T follicular helper cell (primary cell): ENCODE measurements at places on chromosomes 7 and 10.

DNA sequence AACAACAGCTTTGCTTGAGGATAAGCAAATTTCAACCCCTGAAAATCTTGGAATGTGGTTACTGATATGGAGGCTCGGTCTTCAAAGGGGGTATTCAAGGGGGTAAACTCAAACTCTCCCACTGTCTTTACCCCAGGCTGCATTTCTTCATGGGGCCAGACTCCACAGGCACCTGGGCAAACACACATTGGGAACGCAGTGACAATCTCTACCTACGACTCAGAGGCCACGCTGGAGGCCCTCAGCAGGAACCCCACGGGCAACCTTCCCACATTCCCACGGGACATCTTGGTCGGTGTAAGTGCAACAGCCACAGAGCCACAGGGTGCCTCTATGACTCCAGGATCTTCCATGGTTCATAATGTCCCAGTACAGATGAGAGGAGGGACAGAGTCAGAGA is 2.2 kb upstream of the INSIG1 start:
- DNase-seq: no peak

DNA sequence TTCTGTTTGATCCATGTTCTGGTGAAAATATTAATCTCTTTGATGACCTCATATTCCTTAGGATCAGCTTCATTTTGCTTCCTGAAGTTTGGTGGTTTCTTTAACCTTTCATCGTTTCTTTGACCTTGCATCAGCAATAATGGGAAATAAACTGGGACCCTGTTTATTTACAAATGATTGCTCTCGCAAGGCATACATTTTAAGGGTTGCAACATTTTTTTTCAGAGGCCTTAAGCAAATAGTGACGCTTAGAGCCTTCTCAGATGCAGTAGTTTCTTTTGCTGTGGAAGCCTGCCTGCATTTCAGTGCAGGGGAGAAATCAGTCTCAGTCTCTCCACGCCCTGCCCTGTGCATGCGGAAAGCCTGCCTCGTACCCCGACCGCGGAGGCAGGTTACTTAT is 139.1 kb upstream of the NPS start:
- no peak for DNase-seq

GRCh38 chr10:90871766-90872647 is at the start of gene RPP30:
RPP30 (plus strand) TSS chr10:90871974; CDS start chr10:90871987, 13 bp downstream.
- peak; percentile 69 for DNase-seq

GRCh38 chr10:46301721-46302479 is 15.1 kb downstream of the ANTXRL start:
- no peak for DNase-seq

DNA sequence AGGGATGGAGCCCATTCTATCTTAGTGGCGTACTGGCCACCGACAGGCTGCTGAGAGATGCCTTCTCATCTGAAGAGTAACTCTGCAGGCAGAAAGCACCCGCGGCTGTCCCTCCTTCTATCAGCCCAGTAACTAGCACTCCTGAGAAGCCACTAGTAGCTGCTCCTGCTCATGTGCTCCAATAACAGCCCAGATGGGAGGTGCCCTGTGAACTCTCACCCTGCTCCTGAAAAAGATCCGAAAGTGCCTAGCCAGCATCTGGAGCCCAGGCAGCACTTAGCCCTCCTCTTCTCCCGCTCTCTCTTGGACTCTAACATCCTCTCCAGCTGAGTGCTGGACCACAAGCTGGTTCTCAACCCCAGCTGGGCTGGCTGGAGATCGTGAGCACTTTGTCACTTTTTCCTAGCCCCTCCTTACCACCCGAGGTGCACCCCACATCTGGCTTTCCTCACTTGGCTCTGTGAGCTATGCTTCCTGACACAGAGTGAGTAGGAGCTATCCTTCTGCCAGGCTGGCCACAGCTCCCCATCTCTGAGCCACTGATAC is 239.2 kb downstream of the GRID1 start:
- no peak for DNase-seq

DNA sequence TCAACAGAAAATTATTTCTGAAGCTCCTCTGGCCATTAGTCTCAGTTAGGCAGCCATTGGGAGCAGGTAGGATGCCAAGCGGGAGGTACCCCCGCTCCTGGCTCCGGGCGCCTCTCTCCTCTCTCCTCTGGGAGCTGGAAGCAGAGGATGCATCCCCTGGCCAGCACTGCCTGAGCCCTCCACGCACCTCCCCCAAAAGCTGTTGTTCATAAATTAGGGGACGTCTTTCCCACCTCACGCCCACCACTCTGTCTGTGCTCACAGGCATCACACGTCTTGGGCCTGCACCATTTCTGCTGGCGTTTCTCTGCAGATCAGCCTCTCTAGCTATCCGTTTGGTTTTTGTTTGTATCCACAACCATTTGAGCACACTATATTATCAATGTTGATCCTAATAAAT is 609.0 kb upstream of the FOXK1 start:
- no peak for DNase-seq

DNA sequence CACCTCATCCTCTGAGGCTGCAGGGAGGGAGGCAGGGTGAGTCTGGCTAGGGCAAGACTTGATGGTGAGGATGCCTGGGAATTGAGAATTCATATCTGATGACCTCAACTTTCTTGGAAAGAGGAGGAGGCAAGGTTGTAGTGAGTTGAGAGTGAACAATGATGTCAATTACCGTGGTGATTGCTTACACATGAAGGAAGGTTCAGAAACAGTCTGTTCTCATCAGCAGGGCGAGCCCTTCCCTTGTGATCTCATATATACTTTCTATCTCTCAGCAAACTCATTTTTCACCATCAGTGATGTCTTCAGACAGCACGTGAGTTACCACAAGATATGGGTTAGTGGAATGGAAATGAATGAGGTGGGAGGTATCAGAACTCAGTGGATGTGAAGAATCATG is 20.1 kb upstream of the COL13A1 start:
- DNase-seq: no peak

DNA sequence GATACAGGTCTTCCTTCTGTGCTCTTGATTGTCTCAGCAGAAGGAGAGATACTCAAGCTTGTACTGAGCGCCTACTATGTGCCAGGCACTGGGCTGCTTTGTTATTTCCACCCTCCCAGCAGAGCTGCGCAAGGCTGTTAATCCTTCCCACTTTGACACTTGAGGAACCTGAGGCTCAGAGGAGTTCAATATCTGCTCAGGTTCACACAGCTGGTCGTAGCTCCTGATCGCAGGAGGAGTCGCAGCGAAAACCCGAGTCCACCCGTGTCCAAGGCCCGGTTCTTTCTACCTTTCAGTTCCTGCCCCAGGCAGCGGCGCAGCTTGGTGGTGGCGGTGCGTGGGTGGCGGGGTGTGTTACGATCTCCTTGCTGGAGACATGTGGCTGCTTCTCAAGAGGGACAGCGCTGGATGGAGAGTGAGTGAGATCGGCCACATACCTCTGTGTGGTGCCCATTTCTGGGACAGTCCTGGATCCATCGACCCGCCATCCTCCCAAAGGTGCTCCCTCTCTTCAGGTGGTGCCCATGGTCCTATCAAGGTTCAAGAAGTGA is 26.5 kb upstream of the SAMD8 start:
- no peak for DNase-seq

DNA sequence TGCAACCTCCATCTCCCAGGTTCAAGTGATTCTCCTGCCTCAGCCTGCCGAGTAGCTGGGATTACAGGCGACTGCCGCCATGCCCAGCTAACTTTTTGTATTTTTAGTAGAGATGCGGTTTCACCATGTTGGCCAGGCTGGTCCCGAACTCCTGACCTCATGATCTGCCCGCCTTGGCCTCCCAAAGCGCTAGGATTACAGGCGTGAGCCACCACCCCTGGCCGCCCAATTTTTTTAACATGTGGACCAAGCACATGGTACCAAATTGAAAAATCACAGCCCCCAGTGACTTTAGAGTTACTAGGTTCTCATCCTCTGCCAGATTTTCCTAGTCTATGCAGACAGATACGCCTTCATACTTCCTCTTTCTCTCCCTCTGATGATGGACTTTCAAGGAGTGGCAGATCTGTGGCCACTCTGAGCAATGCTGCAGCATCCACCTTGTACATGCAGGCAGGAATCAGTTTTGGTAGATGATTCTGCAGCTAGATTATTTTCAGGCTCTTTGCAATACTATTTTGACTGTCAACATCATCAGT is 34.0 kb upstream of the EZH2 start:
- DNase-seq: no peak

DNA sequence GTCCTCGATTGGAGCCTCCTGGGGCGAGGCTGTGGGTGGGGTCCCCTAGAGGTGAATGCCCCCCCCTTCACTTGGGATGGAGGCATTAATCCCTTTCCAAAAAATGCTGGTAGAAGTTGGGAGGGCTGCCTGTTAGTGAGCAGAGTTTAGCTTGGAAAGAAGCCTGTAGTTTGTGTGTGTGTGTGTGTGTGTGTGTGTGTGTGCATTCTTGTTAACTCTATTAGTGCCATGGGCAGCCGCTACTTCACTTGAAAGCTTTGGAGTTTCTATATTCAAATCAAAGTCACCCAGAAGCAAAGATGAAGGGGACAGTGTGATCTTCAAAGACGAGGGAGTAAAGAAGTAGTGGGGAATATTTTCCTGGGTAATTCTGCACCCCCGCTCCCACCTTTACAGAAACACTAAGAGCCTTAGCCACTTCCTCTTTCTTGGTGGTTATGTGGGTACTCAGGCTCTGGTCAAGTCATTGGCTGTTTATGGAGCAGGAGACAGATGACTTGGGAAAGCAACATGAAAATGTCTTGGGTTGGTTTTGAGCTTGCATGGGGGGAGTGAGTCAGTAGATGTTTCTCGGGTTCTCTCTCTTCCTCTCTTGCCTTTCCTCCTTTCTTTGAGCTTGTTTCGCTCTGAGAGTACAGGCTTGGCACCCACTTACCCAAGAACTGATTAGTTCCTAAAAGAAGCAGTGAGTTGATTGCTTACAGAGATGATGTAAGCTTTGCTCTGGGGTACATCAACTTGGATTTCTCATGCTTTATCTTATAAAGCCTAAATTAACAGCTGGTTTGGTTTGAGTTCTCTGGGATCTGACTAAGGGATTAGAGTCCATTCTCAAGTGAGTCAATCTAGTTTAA is 35.9 kb downstream of the TCF7L2 start:
- DNase-seq: no peak

DNA sequence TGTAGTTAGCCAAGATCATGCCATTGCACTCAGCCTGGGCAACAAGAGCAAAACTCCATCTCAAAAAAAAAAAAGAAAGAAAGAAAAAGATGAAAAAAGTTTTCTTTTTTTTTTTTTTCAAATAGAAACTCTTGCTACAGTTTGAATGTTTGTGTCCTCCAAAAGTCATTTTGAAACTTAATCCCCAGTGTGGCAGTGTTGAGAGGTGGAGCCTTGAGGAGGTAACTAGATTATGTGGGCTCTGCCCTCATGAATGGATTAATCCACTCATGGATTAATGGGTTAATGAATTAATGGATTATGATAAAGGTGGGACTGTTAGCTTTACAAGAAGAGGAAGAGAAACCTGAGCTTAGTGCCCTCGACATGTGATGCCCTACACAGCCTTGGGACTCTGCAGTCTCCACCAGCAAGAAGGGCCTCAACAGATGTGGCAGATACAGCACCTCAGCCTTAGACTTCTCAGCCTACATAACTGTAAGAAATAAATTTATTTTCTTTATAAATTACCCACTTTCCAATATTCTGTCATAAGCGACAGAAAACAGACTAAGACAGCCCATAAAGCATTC is 25.1 kb downstream of the CPEB3 start:
- no peak for DNase-seq

DNA sequence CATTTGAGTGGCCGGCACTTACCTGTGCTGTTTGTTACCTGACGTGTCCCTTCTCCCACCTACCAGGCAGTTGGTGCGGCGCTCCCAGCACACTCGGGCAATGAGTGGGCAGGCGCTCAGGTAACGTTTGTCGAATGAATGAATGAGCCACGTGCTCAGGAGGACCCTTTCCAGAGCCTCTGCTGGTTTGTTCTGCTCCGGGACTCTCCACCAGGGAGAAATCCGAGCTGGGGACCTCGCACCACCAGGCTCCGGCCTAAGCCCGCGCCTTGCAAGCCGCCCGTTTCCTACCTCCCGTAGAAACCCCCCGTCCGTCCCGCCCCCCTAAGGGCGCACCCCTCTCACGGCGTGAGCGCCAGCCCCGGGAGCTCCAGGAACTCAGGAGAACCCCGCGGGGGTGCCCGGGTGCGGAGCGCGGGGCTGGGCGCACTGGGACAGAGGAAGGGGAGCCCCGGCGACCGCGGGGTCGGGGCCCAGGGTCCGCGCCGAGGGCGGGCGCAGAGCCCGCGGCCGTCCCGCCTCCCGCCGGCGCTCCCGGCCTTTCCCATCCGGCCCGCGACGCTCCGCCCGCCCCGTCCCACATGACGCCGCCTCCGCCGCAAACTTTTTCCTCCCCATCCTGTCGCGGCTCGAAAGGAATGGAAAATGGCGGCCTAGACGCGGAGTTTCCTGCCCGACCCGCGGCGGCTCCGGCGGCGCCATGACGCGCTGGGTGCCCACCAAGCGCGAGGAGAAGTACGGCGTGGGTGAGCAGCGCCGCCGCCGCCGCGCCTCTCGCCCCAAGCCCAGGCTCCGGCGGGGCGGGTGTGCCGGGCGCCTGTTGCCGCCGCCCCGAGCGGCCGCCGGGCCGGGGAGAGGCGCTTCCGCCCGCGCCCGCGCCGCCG is at the start of gene DOCK1:
DOCK1 (plus strand) TSS at position 611 of the 884 bp plus-strand sequence; CDS start at position 701, 90 bp downstream.
- DNase-seq: no peak

DNA sequence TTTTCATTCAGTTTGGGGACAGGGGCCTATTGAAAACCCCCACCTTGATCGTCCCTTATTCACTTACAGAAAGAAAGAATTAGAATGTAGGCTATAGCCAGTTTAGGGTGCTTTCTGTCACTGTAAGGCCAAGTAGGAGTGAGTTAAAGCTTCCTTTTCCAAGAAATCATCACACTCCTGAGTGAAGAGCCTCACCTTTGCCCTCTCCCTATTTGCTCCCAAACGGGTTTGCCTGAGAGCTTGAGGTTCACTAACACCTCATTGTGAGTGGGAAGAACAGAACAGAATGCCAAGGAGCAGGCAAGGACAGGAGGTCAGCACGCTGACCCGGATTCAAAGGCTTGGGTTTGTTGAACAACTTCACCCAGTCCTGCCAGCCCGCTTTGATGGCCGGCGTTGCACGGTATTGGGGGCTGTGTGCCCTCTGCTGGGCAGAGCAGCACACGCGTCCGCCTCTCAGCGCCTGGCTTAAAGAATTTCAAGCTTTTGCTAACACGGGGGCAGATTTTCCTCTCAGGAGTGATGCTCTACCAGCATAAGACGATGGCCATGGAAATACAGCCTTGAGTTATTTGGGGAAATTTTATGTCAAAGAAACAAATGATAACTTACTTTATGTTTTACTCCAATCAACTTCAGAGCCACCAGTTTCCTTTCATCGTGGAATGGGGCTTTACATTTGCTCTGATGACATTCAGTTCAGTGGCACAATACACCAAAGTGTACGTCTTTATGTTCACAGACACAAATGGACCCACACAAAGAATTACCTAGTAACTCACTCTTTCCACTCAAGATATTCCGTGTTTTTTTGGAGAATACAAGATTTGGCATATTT is 470.0 kb downstream of the SUGCT start:
- no peak for DNase-seq

DNA sequence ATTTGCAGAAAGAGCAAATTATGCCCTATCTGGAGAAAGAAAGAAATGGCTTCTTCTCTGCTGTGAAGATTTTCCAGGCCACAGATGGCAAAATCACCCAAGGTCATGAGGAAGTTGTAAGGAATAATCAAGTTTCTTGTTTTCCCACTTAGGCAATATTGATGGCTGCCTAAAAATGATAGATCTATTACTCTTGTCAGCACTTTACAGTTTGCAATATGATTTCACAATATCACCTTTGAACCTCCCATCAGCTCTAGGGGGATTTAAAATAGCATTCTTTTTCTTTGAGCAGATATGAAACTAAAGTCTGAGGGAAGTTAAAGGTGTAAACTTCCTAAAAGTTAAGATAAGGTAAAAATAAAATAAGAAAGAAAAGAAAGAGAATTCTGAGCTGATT is 6.7 kb downstream of the NPSR1 start:
- no peak for DNase-seq

- no peak for DNase-seq
Observed at GRCh38 chr7:154255324-154255723, 203.1 kb downstream of the DPP6 start.
